ENCODE measurements at places on chromosomes 1 and 21.

GRCh38 chr1:47235241-47235681, 3.2 kb upstream of the TAL1 start:
- DNase-seq: no peak

- no peak for DNase-seq
These were observed 595 bp upstream of the ZNHIT6 start for GRCh38 chr1:85708829-85709227.

DNA sequence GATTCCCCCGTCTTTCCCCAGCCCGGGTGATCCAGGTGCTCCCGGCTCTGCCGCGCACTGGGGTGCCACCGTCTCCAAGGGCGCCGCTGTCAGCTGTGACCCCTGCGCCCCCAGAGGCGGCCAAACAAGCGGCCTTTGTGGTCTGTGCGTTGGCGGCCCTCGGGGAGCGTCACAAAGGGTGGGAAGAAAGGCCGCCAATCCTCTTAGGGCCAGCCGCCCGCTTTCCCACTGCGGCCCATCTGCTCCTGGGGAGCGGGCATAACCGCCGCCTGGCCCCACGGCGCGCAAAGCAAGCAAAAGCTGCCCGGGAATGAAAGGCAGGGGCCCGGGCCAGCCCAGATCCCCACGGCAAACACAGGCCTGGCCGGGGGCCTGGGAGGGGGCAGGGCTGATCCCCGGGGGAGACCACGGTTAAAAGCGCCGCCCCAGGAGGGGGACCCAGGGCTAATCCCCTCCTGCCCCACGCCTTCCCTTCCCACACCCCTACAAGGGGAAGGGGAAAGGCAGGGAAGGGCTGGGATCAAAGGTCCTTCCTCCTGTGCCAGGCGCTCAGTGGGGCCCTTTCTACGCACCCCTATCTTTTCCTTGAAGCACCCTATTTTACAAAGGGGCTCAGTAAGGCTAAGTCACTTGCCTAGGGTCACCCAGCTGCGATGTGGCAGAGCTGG, 24.0 kb downstream of the C1QB start:
- DNase-seq: no peak

DNA sequence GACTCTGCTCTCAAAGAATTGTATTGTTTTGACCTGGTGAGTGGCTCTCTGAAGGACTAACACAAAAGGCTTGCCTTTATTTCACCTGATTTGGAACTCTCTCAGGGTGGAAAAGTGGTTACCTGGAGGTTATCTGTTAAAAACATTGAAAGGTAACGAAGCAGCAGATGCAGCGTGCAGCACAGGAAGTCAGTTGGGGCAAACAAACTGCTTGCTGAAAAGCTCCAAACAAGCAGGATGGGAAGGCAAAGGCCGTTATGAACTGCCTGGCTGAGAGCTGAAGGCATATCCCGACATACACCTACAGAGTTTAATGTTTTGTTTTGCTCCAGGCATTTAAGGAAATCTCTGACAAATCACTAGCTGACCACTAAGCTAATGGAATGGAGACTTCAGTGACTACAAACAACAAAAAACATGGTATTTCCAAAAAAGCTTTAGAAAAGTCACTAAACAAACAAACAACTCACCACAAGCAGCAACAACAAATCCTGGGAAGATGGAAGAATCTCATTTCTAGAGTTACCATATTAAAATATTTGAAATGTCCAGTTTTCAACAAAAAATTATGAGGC, 44.3 kb upstream of the BATF3 start:
- DNase-seq: no peak

DNA sequence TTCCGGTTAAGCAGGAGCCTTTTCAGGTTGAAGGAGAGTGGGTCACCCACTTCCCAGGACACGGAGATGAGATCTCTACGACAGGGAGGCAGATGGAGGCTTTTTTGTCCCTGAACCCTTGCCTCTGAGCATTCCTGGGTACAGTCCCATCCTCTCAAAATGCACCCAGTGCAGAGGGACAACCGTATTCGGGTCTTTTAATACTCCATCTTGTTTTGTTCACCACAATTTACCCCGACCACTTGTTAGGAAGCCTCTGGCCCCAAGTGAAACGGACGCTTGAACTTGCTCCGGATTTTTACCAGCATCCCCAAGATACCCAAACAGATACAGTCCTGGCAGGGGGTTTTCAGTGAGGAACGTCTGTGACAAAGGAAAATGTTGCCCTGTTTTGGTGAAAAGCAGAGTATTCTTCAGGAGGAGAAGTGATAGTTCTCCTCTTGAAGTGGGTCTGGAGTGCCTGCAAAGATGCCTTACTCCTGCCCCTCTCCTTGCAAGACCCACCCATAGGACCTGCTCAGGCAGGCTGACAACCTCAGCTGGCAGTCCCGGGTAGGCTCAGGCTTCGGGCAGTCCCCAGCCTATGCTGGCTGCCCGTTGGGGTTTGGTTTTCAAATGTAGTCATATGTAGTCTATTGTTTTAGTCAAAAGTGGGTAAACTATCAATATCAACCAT, 669 bp upstream of the ARL8A start:
- DNase-seq: peak; percentile 14

DNA sequence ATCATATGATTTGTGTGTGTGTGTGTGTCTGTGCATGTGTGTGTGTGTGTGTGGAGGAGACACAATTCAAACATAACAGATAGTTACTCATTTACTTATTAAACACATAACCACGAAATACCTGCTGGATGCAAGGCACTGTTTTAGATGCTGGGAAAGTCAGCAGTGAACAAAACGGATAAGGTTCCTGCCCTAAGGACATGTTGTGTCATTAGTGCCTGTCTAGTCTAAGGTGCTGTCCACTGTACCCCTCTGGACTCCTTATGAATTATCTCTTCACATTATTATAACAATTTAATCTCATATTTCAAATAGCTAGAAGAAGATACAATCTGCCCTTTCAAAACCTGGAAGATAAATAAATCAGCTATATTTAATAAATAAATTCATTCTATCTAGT, 162.4 kb downstream of the PLPPR5 start:
- no peak for DNase-seq

- DNase-seq: no peak
These were observed 30.3 kb downstream of the MAP3K21 start for GRCh38 chr1:233357595-233358397.

DNA sequence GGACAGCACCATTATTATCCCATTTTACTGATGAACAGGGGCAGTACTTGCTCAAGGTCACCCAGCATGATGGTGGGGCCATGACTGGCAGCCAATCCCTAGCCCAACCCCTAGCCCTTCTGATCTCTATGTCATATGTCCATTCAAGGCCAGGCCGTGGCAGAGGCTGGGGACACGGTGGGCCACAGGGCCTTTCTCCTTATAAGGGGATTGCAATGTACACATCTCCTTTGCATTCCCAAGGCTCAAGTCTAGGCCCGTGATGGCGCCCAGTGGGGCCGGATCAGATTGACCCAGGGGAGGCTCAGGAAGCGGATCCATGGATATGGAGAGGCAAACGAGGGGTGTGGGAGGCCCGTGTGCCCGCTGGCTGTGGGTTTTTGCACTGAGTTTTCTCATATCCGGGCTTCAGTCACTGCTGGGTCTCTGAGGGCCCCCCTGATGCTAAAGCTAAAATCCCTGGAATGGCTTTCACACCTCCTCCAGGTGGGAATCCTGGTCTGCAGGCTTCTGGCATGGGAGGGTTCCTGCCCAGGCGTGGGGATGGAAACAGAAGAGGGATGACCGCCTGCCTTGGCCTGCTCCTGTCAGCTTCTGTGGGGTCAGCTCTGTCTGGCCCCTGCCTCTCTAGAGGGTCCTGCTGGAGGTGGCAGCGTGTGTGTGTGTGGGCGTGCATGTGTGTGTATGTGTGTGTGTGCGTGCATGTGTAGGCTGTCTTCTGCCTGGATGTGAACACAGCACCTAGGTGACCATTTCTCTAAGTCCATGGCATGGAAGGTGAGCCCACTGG, 2.1 kb downstream of the MYOM3 start:
- no peak for DNase-seq

DNA sequence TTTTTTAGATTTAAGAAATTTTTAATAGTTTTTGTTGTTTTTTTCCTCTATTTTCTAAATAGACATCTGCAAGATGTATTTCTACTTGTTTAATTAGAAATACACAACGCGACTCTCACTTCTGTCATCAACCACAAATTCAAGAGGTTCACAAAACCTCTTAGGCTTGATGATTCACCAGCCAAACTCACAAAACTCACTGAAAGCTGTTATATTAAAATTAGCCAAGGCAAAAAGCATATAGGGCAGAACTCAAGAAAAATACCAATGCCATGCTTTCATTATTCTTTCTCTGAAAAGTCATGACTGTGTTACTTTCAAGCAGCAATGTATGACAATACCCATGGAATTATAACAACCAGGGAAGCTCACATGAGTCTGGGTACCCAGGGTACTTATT, 487.0 kb upstream of the RGS18 start:
- DNase-seq: no peak

GRCh38 chr1:180237869-180238476, 7.9 kb downstream of the LHX4 start:
- no peak for DNase-seq

DNA sequence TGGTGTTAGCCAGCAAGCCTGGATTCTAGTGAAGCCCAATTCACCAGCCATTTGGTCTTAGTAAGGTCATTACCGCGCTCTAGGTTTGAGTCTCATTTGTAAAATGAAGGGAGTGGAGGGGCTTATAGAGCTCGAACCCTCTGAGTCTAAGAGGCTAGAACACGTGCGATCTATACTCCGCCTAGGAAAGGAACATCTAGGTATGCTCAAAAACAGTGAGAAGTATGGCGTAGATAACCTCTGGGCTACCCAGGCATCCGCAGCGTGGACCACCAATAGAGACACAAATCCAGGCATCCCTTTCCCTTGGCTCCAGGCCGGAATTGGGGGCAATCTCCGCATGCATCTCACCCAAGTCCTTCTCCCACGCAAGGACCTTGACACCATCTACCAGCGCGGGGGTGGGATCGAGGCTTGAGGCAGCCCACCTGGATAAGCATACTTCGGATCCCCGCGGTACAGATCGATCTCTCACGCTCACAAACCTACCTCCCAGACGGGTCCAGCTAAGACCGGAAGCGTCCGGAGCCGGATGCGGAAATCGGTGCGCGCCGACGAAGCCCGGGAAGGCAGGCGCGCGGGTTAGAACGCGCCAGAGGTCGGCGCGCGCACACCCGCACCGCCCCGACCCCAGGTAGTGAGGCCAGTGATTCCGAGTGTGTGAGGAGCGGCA, at the start of gene METTL25B:
Gene METTL25B (plus strand): TSS at position 544 of the 673 bp plus-strand sequence. CDS start 636 bp downstream, outside the sequence.
- DNase-seq: peak; percentile 62

DNA sequence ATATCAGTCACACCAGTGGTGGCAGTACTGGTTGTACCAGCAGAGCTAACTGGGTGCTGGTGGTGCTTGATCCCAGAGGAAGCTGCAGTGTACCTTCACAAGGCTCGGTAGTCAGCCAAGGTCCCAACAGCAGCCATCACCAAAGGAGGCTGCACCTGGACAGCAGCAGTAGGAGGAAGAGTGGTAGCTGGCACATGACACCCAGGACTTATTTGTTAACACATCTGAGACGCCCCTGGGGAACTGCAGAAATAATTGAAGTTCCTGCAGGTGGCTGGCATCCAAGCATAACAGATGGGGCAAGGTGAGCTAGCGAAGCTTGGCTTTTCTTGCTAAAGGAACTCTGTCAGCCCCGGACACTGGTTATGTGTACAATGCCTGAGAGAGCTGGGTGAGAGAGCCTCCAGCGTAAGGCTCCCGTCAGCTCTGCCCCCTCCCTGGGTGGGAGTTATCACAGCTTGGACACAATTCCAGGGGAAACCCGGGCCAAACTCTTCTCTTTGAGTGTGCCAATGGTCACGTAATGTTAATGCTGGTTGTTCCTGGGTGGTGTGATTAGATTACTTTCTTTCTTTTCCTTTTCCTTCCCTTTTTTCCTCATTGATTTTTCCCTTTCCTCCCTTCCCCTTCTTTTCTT, 29.1 kb upstream of the PARP1 start:
- no peak for DNase-seq

GRCh38 chr1:219782311-219782710, 146.0 kb downstream of the SLC30A10 start:
- DNase-seq: no peak

DNA sequence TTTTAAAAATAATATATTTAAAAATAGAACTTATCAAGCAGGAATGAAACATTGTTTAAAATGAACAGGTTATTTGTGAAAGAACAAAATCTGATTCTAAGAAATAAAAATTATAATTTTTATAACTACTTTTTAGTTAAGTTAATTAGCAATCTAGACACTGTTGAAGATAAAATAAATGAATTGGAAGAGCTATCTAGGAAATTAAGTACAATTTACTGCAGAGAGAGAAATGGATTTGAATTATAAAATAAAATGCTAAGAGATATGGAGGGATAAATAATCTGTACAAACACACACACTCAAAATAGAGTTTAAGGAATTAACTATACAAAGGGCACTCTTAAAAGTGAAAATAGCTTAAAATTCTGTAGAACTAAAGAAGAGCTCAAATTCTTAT, 1123.1 kb downstream of the PLA2G4A start:
- DNase-seq: no peak

GRCh38 chr1:89170170-89171066, 5.4 kb downstream of the GBP7 start:
- DNase-seq: no peak

- no peak for DNase-seq
These were observed 412.6 kb downstream of the PRDM2 start for GRCh38 chr1:14112613-14113012.

GRCh38 chr1:189596197-189596596, 881.5 kb downstream of the BRINP3 start:
- DNase-seq: no peak

GRCh38 chr1:95027046-95027445, 45.7 kb downstream of the ALG14 start:
- no peak for DNase-seq

- DNase-seq: no peak
These were observed 483.8 kb downstream of the PCP4 start for GRCh38 chr21:40351006-40351405.

GRCh38 chr1:11337580-11338073, 64.6 kb downstream of the UBIAD1 start:
- peak; percentile 55 for DNase-seq

DNA sequence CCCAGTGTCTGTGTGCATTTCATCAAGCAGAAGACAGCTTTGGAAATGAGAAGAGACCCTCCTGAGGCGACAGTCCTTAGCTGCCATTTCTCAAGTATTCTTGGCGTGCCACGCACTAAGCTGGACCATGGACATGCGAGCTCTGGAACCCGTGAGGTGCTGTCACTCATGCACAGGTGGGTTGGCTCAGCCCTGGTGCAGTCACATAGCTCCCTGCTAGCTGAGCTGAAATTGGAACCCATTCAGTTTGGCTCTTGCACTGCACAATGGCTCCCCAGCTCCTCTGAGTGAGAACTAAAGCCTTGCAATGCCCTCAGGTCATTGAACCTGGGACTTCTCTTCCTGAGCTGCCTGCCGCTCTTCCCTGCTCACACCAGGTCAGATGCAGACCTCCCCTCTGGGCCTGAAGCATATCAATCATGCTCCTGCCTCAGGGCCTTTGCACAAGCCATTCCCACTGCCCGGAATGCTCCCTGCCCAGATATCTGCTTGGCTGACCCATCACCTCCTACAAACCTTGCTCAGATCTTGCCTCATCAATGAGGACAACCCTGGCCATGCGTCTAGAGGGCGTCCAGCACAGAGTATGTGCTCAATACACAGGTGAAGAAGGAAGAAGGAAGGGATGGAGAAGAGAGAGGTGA, 6.3 kb upstream of the SRARP start:
- no peak for DNase-seq

Measured in CD4-positive, alpha-beta T cell (primary cell).